ENCODE measurements at places on chromosomes 6 and 20.

- no peak overlapping the region for H3K4me3 ChIP-seq
- peaks cover 14% of the 10 kb centered on the region for H3K4me1 ChIP-seq
- no peak overlapping the region for H3K27ac ChIP-seq
- H3K36me3 ChIP-seq, result no peaks in the 10 kb centered on the region
- DNase-seq, result no peak
- no peaks in the 10 kb centered on the region for H3K27me3 ChIP-seq
Measured at GRCh38 chr6:35167505-35167904, 26.4 kb upstream of the TCP11 start.

DNA sequence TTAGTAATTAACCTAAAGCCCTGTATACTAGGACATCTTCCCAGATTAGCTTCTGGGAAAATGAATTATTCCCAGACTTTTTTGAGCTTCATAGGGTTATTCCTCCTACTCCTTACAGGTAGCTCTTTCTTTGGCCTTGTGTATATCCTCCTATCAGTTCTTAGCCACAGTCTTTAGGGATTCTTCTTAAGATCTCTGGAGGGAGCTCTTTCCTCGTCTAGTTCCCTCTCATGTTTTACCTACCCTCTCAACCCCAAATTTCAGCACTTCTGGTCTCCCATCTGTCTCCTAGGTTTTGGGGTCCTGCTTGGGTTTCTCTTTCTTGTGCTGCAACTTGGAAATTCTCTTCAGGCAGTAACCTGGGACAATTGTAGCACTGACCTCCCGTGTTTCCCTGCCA is 46.4 kb upstream of the SLC35B3 start:
- DNase-seq, result no peak
- no peak overlapping the region for H3K27ac ChIP-seq
- H3K4me1 ChIP-seq, result no peaks in the 10 kb centered on the region
- H3K4me3 ChIP-seq, result no peak overlapping the region
- no peaks in the 10 kb centered on the region for H3K36me3 ChIP-seq

DNA sequence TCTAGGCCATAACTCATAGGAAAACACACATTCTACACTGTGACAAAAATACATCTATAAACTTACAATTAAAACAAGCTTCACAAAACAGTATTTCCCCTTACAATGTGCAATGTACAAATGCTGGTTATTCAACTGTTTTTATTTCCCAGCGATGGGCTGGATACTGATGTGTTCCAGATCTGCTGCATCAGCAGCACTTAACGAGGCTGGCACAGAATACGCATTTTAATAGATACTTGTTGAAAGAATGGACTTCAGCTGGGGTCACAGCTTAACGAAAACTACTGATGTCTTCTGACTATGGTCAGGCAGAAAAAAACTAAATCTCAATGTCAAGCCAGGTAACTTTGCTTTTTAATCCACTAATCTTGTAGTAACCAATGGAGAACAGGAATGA is 70.9 kb downstream of the B4GALT5 start:
- peaks cover 19% of the 10 kb centered on the region for H3K4me1 ChIP-seq
- H3K27me3 ChIP-seq, result no peaks in the 10 kb centered on the region

DNA sequence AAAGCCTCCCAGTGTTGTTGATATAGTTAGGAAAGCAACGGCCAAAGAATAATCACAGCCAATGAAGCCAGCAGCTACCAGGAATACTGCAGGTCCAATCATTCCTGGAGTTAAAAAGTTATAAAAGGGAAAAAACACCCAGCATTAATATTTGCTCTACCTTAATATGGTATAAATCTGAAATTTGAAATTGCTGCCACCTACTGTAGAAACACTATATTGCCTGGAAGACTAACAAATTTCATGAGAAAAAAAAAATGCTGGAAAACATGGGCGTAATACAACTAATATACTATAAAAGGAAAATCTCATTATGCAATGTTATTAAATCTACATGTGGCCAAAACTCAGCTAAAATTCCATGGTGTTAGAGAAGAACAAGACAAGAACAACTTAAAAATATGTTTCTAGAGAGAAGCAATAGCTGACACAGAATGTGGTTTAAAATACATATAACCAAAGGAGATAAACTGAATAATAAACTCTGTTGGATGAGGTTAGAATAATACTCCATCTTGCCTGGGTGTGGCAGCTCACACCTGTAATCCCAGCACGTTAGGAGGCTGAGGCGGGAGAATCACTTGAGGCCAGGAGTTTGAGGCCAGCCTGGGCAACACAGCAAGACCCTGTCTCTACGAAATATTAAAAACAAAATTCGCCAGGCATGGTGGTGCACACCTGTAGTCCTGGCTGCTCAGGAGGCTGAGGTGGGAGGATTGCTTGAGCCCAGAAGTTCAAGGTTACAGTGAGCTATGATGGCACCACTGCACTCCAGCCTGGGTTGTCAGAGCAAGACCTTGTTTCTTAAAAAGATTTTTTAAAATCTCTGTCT is 43.1 kb downstream of the SLC17A5 start:
- no peak overlapping the region for H3K4me3 ChIP-seq
- no peaks in the 10 kb centered on the region for H3K36me3 ChIP-seq
- no peaks in the 10 kb centered on the region for H3K4me1 ChIP-seq
- H3K27ac ChIP-seq, result no peak overlapping the region

- no peak overlapping the region for H3K4me3 ChIP-seq
- H3K4me1 ChIP-seq, result peaks cover 34% of the 10 kb centered on the region
- H3K27ac ChIP-seq, result no peak overlapping the region
- peak; percentile 17 for DNase-seq
- no peaks in the 10 kb centered on the region for H3K27me3 ChIP-seq
- H3K36me3 ChIP-seq, result no peaks in the 10 kb centered on the region
Measured at GRCh38 chr20:11193241-11193640, 519.4 kb upstream of the JAG1 start.

- H3K27me3 ChIP-seq, result no peaks in the 10 kb centered on the region
- no peak overlapping the region for H3K27ac ChIP-seq
- H3K4me3 ChIP-seq, result no peak overlapping the region
- H3K36me3 ChIP-seq, result no peaks in the 10 kb centered on the region
- H3K4me1 ChIP-seq, result no peaks in the 10 kb centered on the region
Measured at GRCh38 chr6:75135450-75135849, 70.4 kb downstream of the COL12A1 start.

- DNase-seq, result no peak
- H3K4me3 ChIP-seq, result no peak overlapping the region
- no peak overlapping the region for H3K27ac ChIP-seq
Measured at GRCh38 chr6:128235556-128235955, 284.8 kb downstream of the PTPRK start.

- H3K4me1 ChIP-seq, result peaks cover 19% of the 10 kb centered on the region
- H3K36me3 ChIP-seq, result no peaks in the 10 kb centered on the region
- H3K4me3 ChIP-seq, result no peak overlapping the region
- DNase-seq, result no peak
Measured at GRCh38 chr6:13484138-13484708, 3.2 kb downstream of the GFOD1 start.

DNA sequence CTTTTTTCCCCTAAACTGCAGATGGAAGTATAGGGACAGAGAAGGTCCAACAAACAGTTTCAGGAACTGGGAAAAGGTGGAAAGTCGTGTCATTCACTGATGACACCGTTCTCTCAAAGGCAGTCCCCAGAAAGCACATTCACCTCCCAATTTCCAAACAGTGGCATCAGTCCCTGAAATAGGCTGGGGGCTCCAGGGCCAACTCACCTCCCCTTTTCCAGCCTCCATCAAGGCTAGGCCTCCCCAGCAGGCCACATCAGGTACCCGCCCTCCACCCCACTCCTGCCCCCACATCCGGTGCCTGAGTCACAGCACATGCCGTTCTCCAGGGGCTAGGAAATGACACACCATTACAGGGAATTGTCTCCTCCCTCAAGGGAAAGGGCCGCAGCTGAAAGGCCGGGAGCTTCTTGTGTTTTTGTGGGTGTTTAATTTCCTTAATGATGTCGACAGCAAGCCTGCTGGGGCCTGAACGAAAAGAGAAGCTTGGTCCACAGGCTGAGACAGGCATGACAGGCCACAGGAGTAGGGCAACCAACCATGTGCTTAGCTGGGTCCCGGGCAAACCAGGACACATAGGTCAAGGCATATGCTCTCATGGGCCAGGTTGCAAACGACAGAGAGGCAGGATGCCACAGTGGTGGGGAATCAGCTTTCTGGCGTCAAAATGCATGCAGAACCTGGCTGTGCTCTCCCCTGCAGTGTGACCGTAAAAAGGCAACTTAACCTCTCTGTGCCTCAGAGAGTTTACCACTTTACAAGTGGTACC is 39.2 kb downstream of the ZMYND8 start:
- DNase-seq, result peak; percentile 98
- H3K27me3 ChIP-seq, result no peaks in the 10 kb centered on the region
- H3K4me3 ChIP-seq, result no peak overlapping the region
- no peaks in the 10 kb centered on the region for H3K36me3 ChIP-seq
- peaks cover 56% of the 10 kb centered on the region for H3K4me1 ChIP-seq

DNA sequence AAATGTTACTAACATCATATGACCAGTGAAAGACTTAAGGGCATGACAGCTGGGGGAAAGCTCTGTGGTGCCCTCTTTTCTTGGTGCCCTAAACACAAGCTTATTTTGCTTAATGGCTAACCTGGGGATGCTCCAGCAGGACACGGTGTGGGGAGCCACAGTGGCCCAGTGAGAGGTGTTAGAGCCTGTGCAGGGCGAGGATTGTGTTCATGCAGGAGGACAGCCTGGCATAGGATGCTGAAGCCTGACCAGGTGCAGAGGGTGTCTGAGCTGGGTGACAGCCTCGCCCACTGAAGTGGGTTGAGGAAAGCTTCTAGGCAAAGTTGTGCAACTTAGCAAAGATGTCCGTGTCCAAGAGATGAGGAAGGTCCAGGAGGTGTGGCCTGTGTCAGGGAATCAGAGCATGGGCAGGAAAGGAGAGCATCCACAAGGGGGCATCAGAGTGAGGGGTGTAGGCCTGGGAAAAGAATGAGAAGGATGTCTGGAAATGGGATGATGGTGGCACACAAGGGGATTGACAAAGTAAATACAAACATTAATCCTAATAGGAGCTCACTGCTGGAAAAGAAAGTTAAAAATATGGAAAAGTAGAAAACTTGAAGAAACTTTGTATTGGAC is 33.9 kb downstream of the SLC17A4 start:
- H3K4me3 ChIP-seq, result no peak overlapping the region
- DNase-seq, result peak; percentile 54
- H3K27me3 ChIP-seq, result no peaks in the 10 kb centered on the region
- no peaks in the 10 kb centered on the region for H3K36me3 ChIP-seq
- no peaks in the 10 kb centered on the region for H3K4me1 ChIP-seq

DNA sequence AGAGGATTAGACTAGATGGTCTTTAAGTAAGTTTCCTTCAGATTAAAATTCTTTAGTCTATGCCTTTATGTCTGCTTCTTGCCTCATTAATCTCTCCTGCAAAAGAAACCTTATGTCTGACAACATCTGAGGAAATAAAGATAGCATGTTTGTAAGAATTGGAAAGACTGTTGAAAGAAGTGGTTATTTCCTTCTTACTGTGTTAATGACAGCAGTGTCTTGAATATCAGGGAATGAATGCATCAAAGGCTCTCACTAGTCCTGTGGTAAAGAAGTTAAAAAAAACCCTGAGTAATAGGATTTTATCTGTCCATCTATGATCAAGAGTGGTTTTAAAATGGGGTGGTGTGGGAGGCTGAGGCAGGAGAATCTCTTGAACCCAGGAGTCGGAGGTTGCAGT is 302.0 kb downstream of the PRL start:
- H3K4me1 ChIP-seq, result peaks cover 43% of the 10 kb centered on the region
- no peak overlapping the region for H3K27ac ChIP-seq
- no peaks in the 10 kb centered on the region for H3K27me3 ChIP-seq
- no peak overlapping the region for H3K4me3 ChIP-seq
- H3K36me3 ChIP-seq, result no peaks in the 10 kb centered on the region

GRCh38 chr6:35562060-35562459 is 49.4 kb upstream of the TULP1 start:
- no peak overlapping the region for H3K4me3 ChIP-seq
- no peaks in the 10 kb centered on the region for H3K4me1 ChIP-seq
- no peak overlapping the region for H3K27ac ChIP-seq
- DNase-seq, result peak; percentile 33

GRCh38 chr20:60043435-60043834 is 85.2 kb downstream of the CDH26 start:
- DNase-seq, result no peak
- no peaks in the 10 kb centered on the region for H3K27me3 ChIP-seq
- H3K36me3 ChIP-seq, result no peaks in the 10 kb centered on the region
- peaks cover 8% of the 10 kb centered on the region for H3K4me1 ChIP-seq
- H3K4me3 ChIP-seq, result no peak overlapping the region
- H3K27ac ChIP-seq, result no peak overlapping the region

GRCh38 chr20:63155266-63156165 is 60.4 kb downstream of the YTHDF1 start:
- no peak overlapping the region for H3K4me3 ChIP-seq
- H3K27me3 ChIP-seq, result peaks cover 35% of the 10 kb centered on the region
- H3K4me1 ChIP-seq, result no peaks in the 10 kb centered on the region
- H3K27ac ChIP-seq, result no peak overlapping the region
- no peak for DNase-seq

- no peaks in the 10 kb centered on the region for H3K4me1 ChIP-seq
- H3K36me3 ChIP-seq, result no peaks in the 10 kb centered on the region
- no peak for DNase-seq
- no peaks in the 10 kb centered on the region for H3K27me3 ChIP-seq
- no peak overlapping the region for H3K4me3 ChIP-seq
Measured at GRCh38 chr6:436308-437036, 44.9 kb downstream of the IRF4 start.
